ENCODE measurements at places on chromosomes 3 and 15. TPM values are rescaled to one million over a fixed set of nuclear protein-coding genes. Genes with fewer than 3 reads are reported as not detected.

Gene ACSBG1
- 0.18 TPM for total RNA-seq

DNA sequence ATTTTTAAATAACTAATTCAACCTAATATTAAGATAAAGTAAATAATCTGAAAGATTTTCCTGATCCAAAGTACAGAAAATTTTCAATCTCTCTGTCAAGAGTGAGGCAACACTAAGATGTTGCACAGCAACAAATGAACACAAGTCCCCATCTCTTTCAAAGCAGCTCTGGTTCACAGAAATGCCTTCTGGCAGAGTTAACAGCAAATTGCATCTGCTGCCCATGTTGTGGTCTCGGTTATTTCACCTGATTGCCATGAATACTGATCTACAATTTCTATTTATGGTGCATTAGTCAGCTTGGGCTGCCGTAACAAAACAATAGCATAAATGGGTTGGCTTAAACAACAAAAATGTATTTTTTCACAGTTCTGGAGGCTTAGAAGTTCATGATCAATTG lies 167.3 kb downstream of the BCHE start:
- H3K27ac ChIP-seq: no peak overlapping the region
- no peak overlapping the region for H3K4me3 ChIP-seq
- no peaks in the 10 kb centered on the region for H3K4me1 ChIP-seq
- H3K27me3 ChIP-seq: no peaks in the 10 kb centered on the region
- no peaks in the 10 kb centered on the region for H3K36me3 ChIP-seq
- DNase-seq: no peak

Gene PAK2
- total RNA-seq: 81.2 TPM

Gene ZNF717
- 14.2 TPM for total RNA-seq

Gene NOX5
- total RNA-seq: not detected

DNA sequence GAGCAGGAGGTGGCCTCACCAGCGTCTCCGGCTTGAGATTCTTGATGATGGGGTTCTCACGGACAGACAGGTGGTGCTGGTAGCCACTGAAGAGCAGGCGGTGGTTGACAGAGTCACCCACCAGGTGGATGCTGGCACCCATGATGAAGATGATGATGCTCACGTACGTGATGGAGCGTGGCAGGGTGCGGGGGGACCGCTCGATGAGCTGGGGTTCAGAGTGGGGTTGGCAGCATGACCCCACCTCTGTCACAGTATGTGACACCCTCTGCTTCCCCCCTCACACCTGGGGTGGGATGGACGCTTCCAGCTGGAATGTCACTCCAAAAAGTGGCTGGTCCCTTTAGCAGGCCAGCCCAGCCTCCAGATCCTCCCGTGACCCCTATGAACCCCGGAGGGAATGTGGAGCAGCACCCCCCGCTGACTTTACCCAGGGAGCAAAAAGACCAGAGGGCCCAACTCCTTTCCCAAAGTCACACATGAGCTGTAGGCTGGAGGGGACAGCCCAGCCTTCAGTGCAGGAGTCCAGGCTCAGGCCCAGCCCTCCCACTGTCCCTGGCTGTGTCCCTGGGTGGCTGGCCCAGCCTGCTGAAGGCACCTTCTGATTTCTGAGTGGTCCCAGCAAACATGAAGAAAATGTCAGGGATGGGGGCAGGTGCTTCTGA lies 6.7 kb upstream of the CALML4 start:
- no peak for DNase-seq
- peaks cover 18% of the 10 kb centered on the region for H3K36me3 ChIP-seq
- H3K27me3 ChIP-seq: no peaks in the 10 kb centered on the region

DNA sequence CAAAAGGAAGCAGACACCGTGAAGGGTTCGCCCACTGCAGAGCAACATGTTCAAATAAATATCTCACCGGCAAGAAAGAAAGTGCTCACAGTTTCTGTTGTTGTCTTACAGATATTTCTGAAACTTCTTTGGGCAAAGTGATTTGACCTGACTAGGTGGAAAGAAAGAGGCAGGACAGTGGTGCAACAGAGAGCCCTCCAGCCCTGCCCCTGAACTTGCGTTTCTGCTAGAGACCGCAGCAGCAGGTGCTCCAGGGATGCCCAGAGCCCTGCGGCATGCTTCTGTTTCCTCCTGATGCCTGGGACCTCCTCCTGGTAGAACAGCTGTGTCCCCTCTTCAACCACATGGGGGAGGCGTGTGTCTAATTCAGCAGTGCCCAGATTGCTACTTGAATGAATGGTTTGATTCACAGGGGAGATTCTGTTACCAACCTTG lies 123.4 kb downstream of the ATP10A start:
- peaks cover 4% of the 10 kb centered on the region for H3K36me3 ChIP-seq
- H3K4me1 ChIP-seq: peaks cover 15% of the 10 kb centered on the region
- no peak overlapping the region for H3K4me3 ChIP-seq
- DNase-seq: peak; percentile 61

Gene CCDC39
- total RNA-seq: not detected

Gene PYGO1
- total RNA-seq: not detected

Gene PGBD4
- total RNA-seq: 2.6 TPM

- H3K4me1 ChIP-seq: no peaks in the 10 kb centered on the region
- no peaks in the 10 kb centered on the region for H3K36me3 ChIP-seq
- no peak overlapping the region for H3K4me3 ChIP-seq
- H3K27me3 ChIP-seq: no peaks in the 10 kb centered on the region
Measured at GRCh38 chr3:135694142-135694541, 271.4 kb upstream of the PPP2R3A start.

DNA sequence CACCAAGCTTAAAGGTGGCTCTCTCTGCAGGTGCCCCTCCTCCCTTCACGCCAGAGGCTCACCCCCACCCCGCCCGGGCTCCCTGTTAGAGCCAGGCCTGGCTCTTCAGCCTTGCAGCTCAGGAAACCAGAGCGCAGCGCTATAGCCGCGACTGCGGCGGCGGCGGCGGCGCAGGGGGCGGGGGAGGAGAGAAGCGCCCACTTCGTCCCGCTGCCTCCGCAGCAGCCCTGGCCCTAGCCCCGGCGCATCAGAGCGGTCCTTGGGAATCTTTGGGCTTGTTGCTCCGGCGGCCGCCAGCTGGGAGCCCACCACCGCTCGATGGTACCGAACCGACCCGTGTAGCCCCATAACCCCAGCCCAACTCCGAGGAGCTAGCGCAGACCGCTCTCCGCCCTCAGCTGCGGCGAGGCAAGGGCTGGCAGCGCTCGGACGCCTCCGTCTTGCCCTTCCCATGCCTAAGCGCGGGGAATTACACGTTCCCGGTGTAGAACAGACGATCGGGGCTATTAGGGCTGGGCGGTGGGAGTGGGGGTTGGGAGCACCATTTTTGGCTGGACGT lies 1.2 kb downstream of the RASGRF1 start:
- DNase-seq: no peak
- H3K27ac ChIP-seq: no peak overlapping the region
- no peaks in the 10 kb centered on the region for H3K36me3 ChIP-seq
- peaks cover 11% of the 10 kb centered on the region for H3K4me1 ChIP-seq
- peaks cover 45% of the 10 kb centered on the region for H3K27me3 ChIP-seq

- H3K4me1 ChIP-seq: peaks cover 10% of the 10 kb centered on the region
- no peak for DNase-seq
- no peak overlapping the region for H3K27ac ChIP-seq
- H3K36me3 ChIP-seq: no peaks in the 10 kb centered on the region
- H3K27me3 ChIP-seq: peaks cover 16% of the 10 kb centered on the region
- no peak overlapping the region for H3K4me3 ChIP-seq
Measured at GRCh38 chr15:91593067-91593466, 260.4 kb upstream of the SLCO3A1 start.

DNA sequence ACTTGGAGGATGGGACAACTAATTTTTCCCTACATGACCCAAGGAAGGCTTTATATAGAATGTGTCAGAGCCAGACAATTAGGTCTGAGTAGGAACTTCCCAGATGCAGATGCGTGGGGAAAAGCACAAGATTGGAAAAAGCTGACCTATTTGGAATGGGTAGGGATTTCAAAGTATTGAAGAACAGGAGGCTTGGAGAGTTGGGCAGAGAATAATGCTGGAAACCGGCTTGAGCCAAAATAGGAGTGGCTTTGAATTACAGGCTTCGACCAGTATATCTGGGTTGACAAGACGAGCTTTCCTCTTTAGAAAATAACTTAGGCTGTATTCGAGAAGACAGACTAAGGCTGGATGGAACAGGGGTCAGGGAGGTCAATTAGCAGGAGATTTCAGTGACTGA lies 181.1 kb downstream of the GBE1 start:
- DNase-seq: no peak
- H3K4me3 ChIP-seq: no peak overlapping the region
- H3K36me3 ChIP-seq: peaks cover 17% of the 10 kb centered on the region
- H3K27me3 ChIP-seq: no peaks in the 10 kb centered on the region
- H3K27ac ChIP-seq: no peak overlapping the region

Measured in activated CD8-positive, alpha-beta T cell treated with anti-CD3 and anti-CD28 coated beads for 36 hours (primary cell).